ENCODE measurements at places on chromosomes 7 and 10.

DNA sequence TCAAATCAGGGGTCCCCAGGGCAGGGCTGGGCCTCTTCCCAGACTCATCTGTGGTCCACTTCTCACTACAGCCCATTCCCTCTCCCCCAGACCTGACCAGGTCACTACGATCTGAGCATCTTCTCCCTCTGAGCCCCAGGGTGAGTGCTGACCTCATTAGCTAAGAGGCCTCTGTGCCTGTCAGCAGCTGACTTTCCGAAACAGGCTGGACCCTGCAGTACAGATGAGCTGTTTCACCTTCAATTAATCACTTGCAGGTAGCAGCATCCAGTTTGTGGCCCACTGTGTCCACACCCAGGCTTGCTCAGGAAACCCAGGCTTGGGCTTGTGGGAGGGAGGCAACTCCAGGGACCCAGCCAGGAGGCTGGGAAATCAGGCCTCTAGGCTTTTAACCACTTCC, 24.3 kb downstream of the SRRM3 start:
- no peak for DNase-seq

DNA sequence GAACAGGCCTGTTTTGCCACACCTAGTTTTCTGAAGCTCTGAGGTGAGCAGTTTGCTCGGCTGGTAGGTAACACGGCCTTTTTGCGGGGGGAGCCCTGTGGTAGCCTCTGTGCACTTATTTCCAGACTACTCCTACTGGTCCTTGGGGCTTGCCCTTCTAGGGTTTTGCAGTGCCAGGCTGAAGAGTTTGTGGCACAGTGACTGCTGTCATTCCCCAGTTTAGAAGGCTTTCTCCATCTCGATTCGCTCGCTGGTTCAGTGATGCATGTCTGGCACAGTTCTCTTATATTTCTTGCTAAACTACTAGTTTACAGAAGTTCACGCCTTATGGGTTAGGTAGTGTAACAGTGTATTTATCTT, 711 bp downstream of the KIF20B start:
- no peak for DNase-seq

GRCh38 chr10:24944512-24945255, 7.7 kb downstream of the PRTFDC1 start:
- no peak for DNase-seq

DNA sequence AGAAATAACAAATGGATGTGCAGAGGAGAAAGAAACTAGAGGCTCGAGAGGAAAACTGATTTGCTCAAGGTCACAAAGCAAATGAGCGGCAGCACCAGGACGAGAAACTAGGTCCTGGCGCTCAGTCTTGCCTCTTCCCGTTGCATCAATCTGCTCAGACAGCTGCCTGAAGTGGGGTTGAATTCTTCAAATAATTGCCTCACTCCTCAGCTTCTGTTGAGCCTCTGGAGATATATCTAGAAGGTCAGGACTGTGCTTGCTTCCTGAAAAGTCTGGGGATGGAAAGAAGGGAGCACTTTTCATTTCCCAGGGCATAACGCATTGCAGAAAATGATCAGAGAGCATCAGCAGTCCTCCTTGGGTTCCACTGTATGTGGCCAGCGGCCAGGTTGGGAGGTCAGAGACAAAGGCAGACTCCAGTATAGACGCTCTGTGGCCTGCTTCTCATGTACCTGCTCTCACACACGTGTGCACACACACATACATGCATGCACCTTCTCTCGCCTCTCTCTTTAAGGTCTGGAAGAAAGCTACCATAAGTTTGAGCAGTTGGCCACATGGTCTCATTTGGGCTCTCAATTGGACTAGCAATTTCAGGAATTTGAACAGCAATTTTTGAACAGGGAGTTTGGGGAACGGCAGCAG, 83.7 kb upstream of the DUSP5 start:
- no peak for DNase-seq

DNA sequence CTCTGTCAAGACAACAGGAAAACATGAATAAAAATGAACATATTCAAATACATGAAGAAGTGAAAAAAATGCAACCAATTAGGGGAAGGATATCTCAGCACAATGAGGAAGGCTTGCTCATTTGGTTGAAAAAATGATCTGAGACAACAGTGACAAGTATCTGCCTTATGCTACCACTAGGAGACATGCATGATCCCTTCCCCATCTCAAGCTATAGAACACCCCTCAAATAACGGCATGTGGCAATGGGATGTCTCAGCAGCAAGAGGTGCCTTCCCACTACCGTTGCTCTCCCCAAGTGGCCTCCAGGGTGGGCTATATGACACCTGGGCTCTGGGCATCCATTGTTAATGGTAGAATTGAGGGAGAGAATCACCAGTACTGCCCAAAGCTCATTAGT, 98.1 kb upstream of the RSU1 start:
- DNase-seq, result no peak

- no peak for DNase-seq
Measured at GRCh38 chr10:116905845-116906210, 56.5 kb downstream of the ENO4 start.
